Natural killer cell treated with Interleukin-12 subunit alpha and Interleukin-12 subunit beta and Interleukin-15 and Interleukin-18, amount 100 ng/mL, for 72 hours (primary cell): ENCODE measurements at places on chromosomes 3 and 15. TPM values are rescaled to one million over a fixed set of nuclear protein-coding genes. Genes with fewer than 3 reads are reported as not detected.

DNA sequence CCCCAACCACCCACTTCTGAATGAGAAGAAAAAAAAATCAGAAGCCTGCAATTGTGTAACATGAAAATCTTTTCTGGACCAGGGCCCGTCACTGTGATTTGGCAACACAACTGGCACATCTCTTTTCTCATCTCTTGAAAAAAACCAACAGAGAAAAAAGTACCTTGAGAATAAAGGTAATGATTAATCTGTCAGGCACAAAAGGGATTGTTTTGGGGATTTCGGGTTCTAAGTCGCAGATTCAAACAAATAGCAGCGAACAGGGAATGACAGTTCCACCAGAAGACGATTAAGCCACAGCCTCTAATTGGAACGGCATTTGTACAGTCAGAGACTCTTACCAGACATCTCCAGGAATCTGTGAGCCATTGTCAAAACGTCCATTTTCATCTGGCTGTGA is at the start of gene AQP9:
Gene AQP9 (plus strand): TSS at position 276 of the 400 bp plus-strand sequence. CDS start 185 bp downstream, outside the sequence.
- no peak within 1 kb of the TSS for H3K27ac ChIP-seq
- no peak for DNase-seq

- no peak for DNase-seq
- H3K27ac ChIP-seq, result no peak overlapping the region
- no peaks in the 10 kb centered on the region for H3K4me1 ChIP-seq
- H3K27me3 ChIP-seq, result peaks cover 23% of the 10 kb centered on the region
- H3K4me3 ChIP-seq, result no peak overlapping the region
Observed at GRCh38 chr15:83323296-83323711, 38.8 kb upstream of the BNC1 start.

GRCh38 chr3:100978011-100978659 is 15.1 kb downstream of the ABI3BP start:
- H3K36me3 ChIP-seq, result no peaks in the 10 kb centered on the region
- H3K4me1 ChIP-seq, result no peaks in the 10 kb centered on the region
- H3K27me3 ChIP-seq, result no peaks in the 10 kb centered on the region
- no peak overlapping the region for H3K4me3 ChIP-seq
- H3K27ac ChIP-seq, result no peak overlapping the region
- no peak for DNase-seq

- H3K4me1 ChIP-seq, result peaks cover 24% of the 10 kb centered on the region
- no peak overlapping the region for H3K27ac ChIP-seq
- no peaks in the 10 kb centered on the region for H3K36me3 ChIP-seq
- H3K27me3 ChIP-seq, result no peaks in the 10 kb centered on the region
- no peak for DNase-seq
Observed at GRCh38 chr3:42057561-42058211, 33.5 kb upstream of the TRAK1 start.

DNA sequence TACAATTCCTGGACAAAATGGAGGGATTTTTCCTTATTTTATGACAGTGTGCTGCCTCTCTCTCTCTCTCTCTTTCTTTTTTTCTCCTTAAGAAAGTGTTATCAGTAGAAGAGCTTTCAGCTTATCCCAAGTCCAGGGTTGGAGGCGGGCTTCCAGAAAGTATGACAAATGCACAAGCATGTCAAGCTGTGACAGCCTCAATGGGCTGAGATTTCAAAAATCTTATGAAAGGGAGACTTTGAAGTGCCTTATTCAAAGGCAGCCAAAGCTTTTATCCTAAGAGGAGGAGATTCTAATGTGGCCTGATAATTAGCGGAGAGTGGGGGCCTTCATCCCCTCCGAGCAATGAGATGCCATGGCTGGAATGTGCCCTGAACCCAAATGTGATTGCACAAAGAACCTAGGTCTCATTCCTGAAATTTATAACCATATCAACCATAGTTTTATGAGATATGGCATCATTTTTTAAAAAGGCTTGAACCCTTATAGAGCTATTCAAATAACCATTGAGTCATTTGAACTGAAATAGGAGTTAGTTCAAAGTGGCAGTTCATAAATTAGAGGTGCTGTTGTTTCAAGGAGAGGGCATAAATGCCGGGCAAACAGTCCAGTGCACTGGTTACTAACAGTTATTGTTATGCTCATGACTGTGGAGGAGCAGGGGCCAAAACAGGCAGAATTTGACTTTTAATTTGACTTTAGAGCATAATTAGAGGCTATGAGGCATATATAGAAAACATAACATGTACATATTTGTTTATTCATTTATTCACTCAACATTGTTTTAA is 261.6 kb upstream of the THRB start:
- H3K4me3 ChIP-seq, result no peak overlapping the region
- H3K36me3 ChIP-seq, result no peaks in the 10 kb centered on the region
- peaks cover 7% of the 10 kb centered on the region for H3K27me3 ChIP-seq
- H3K27ac ChIP-seq, result no peak overlapping the region
- no peak for DNase-seq

DNA sequence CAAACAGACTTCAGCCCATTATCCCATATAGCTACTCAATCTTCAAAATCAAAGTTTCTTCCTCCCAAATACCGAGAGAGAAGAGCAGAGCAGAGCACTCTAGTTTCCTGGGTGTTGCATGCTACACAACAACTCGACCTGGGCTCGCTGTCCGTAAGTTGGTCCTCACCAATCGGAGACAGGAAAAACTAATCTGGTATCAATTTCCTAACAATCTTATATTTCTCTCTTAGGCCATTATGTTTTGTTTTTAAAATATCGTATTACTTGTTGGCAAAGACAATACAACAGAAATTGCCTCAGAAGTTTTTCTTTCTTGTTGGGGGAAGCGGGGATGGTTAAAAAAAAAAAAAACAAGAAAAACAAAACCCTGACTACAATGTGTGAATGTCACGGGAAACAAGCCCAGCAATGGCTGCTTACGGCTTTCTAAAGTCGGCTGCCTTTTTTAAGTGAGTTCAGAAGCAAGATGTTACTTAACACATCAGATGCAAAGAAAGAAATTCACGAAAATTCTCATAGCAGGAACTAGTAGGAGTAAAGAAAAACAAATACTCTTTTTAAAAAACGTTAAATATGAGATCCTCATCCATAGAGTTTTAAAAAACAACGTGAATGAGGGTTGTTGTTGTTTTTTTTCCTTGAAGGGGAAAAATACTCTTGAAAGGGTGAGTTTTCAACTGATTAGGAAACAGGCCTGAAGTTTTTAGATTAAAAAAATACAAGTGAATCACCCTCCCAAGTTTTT is 1.9 kb downstream of the VGLL4 start:
- peaks cover 34% of the 10 kb centered on the region for H3K4me1 ChIP-seq
- peak overlapping the region; percentile 100 for H3K27ac ChIP-seq
- peak overlapping the region; percentile 88 for H3K4me3 ChIP-seq
- DNase-seq, result no peak
- H3K36me3 ChIP-seq, result peaks cover 5% of the 10 kb centered on the region
- H3K27me3 ChIP-seq, result no peaks in the 10 kb centered on the region

The AADACL2 gene
- total RNA-seq, result not detected

DNA sequence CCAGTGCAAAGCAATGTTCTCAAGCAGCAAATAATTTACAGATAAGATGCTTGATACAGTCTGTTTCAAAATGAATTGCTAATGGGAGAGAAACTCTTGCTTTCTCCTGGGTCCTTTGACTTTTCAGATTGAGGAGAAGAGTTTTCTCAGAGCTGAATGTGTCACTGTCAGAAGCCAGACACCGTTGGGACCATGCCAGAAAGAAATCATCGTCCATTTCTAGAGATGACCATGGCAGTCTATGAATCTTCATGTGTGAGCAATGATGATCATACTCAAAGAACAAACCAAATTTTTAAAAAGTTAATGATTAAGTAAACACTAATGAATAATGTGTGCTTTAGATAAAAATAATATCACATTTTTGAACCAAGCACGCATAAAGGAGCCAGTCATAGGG is 77.6 kb downstream of the ZNF385D start:
- H3K27ac ChIP-seq, result no peak overlapping the region
- H3K4me3 ChIP-seq, result no peak overlapping the region
- no peaks in the 10 kb centered on the region for H3K27me3 ChIP-seq
